ENCODE measurements at places on chromosomes 4 and X. TPM values are rescaled to one million over a fixed set of nuclear protein-coding genes. Genes with fewer than 3 reads are reported as not detected.

- no peaks in the 10 kb centered on the region for H3K27me3 ChIP-seq
- H3K4me1 ChIP-seq, result no peaks in the 10 kb centered on the region
- no peak overlapping the region for H3K4me3 ChIP-seq
- no peak overlapping the region for H3K27ac ChIP-seq
- H3K36me3 ChIP-seq, result no peaks in the 10 kb centered on the region
- no peak for DNase-seq
Observed at GRCh38 chr4:169366821-169367220, 96.1 kb upstream of the SH3RF1 start.

GRCh38 chr4:68283714-68284113, 38.2 kb upstream of the TMPRSS11B start:
- no peak overlapping the region for H3K4me3 ChIP-seq
- no peaks in the 10 kb centered on the region for H3K4me1 ChIP-seq
- H3K27ac ChIP-seq, result no peak overlapping the region

DNA sequence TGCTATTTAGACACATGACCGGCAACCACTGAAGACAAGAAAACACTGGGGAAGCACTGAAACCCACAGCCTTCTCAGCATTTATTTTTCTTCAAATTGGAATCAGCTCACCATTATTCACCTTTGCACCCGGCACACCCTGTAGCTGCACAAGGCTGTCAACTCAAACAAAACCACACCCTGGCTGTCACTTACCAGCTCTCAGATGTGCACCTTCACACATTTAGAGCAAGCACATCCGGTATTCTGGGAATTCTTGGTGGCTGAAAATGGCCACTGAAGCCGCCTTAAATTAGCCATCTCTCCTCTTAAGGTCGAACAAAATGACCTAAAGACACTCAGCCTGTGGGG, 5.9 kb downstream of the ZFYVE28 start:
- DNase-seq, result no peak
- no peaks in the 10 kb centered on the region for H3K36me3 ChIP-seq
- no peaks in the 10 kb centered on the region for H3K4me1 ChIP-seq
- H3K27ac ChIP-seq, result no peak overlapping the region
- peaks cover 43% of the 10 kb centered on the region for H3K27me3 ChIP-seq

The TMEM131L gene
- total RNA-seq, result 40.6 TPM
